ENCODE measurements at places on chromosomes 6 and 20.

DNA sequence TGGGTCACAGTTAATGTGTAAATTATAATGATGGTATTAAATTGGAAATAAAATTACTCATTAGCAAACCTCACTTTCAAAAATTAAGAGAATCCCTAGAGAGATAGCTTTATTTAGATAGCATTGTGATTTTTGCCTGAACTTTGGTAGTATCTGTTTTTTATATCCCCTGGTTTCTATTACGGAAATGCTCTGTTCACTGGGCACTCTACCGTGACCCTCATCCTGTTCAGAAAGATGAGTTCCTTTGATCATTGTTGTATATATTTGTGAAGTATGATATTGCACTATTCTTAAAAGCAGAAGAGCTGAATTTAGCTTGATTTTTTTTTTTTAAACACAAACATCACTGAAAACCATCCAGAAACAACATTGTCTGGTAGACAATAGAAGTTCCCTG is 1143.8 kb upstream of the MAP3K7 start:
- no peak overlapping the region for H3K4me3 ChIP-seq
- DNase-seq, result no peak
- no peaks in the 10 kb centered on the region for H3K36me3 ChIP-seq
- no peak overlapping the region for H3K27ac ChIP-seq

- no peaks in the 10 kb centered on the region for H3K4me1 ChIP-seq
- no peak for DNase-seq
- no peaks in the 10 kb centered on the region for H3K36me3 ChIP-seq
- H3K4me3 ChIP-seq, result no peak overlapping the region
- no peaks in the 10 kb centered on the region for H3K27me3 ChIP-seq
These were observed 368.2 kb upstream of the SULF2 start for GRCh38 chr20:48153523-48153922.

DNA sequence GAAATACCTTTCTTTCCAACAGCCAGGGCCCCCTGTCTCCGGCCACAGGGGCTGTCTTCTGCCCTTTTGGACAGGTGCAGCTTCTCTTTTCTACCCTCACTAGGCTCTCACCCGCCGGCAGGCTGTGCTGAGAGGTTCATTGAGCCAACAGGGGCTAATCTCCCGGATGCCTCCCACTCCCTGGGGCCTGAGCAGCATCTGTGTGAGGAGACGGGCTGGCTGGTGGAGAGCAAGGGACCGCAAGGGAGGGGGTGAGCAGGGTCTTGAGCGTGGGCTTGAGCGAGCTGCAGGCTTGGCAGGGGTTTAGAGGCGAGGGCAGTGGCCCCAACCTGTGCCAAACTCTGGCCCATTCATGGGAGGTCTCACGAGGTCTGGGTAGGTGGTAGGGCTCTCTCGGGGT is 56.5 kb upstream of the CST7 start:
- no peak overlapping the region for H3K27ac ChIP-seq
- H3K4me1 ChIP-seq, result no peaks in the 10 kb centered on the region
- H3K27me3 ChIP-seq, result no peaks in the 10 kb centered on the region
- no peak overlapping the region for H3K4me3 ChIP-seq

GRCh38 chr6:33017694-33018353 is 8.4 kb upstream of the HLA-DOA start:
- no peak overlapping the region for H3K4me3 ChIP-seq
- no peaks in the 10 kb centered on the region for H3K27me3 ChIP-seq
- peak overlapping the region; percentile 90 for H3K27ac ChIP-seq
- H3K36me3 ChIP-seq, result no peaks in the 10 kb centered on the region
- DNase-seq, result no peak

GRCh38 chr6:131754715-131755567 is 44.1 kb upstream of the CTAGE9 start:
- no peaks in the 10 kb centered on the region for H3K36me3 ChIP-seq
- no peak overlapping the region for H3K27ac ChIP-seq
- DNase-seq, result no peak
- H3K4me1 ChIP-seq, result no peaks in the 10 kb centered on the region

DNA sequence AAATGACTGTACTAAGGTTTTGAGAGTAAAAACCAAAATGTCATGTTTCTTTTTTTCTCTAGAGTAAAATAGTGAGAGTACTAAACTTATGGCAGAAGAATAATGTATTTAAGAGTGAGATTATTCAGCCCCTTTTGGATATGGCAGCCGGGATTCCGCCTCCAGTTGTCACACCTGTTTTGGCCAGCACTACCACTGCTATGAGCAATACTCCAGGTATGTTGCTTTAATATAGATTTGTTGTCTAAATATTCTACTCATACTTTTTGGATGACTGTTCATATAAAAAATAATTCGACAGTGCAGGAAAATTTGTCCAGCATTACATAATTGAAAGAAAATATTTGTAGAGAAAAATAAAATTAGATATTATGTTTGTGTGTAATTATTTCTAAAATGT is 59.5 kb downstream of the SCAF8 start:
- no peak overlapping the region for H3K27ac ChIP-seq
- H3K4me3 ChIP-seq, result no peak overlapping the region
- peaks cover 6% of the 10 kb centered on the region for H3K36me3 ChIP-seq
- no peaks in the 10 kb centered on the region for H3K27me3 ChIP-seq
- H3K4me1 ChIP-seq, result no peaks in the 10 kb centered on the region

DNA sequence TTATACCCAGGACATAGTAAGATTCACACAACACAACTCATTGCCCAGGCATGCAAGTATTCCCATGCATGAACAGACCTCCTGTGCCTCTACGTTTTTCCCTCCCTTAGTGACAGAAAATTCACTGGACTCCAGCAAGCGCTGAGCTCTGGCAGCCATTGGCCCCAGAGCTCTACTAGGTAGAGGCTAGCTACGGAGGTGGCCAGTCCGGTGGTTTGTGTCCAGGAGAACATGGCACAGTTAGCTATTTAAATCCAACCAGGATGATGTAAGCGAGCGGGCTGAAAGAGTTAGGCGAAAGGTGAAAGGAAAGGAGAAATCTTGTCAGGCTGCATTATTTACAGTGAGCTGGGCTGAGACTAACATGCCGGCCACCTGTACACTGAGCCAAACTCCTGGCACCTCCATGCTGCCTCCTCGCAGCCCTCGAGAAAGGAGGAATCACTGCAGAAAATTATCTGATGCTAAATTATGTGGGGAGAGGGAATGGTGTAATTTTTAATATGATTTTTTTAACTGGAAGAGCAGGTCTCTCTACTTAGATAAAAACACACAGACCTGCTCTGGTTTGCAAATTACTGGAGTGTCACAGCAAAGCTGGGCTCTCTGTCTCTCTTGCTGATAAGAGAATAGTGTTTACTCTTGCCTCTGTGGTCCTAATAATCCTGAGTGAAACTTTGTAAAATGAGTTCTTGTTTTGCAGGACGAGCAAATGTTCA is 50.1 kb upstream of the ARMC2 start:
- H3K4me1 ChIP-seq, result peaks cover 11% of the 10 kb centered on the region
- no peak overlapping the region for H3K4me3 ChIP-seq
- H3K27ac ChIP-seq, result no peak overlapping the region
- no peaks in the 10 kb centered on the region for H3K27me3 ChIP-seq

DNA sequence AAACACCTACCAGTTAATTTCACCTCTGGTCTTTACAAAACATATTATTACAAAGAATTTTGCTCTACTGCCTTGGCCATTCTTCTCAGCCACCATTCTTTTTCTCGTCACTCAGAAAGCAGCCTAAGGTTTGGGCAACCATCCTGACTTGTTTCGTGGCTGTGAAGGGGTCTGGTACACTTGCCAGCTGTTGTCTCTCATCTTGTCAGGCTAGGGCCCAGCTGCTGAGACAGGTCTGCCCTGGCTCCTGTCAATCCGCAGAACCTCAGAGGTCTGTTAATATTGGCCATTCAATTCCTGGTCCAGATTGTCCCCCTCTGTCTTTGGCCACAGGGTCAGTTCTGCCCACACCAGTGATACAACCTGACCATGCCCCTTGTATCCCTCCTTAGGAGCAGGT is 197.7 kb downstream of the UBE3D start:
- no peak overlapping the region for H3K4me3 ChIP-seq
- no peaks in the 10 kb centered on the region for H3K27me3 ChIP-seq
- H3K4me1 ChIP-seq, result no peaks in the 10 kb centered on the region

DNA sequence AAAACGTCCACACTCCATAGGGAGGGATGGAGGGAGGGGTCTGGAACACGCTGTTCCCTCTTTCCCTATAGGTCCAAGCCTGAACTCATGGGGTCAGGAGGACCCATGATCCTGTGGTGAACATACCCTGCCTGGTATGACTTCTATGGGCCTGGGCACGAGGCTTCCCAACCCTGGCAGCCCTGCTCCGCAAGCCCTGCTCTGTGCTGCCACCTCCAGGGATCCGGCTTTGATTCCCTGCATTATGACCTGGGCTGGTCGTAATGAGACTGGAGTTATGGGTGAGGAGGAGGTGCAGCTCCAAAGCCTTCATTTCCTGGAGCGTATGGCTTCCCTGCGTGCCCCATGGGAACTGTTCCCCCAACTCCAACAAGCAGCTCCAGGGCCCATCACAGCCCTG is 54.9 kb downstream of the CDH22 start:
- no peak for DNase-seq
- H3K4me1 ChIP-seq, result peaks cover 3% of the 10 kb centered on the region
- no peaks in the 10 kb centered on the region for H3K36me3 ChIP-seq
- H3K27ac ChIP-seq, result no peak overlapping the region
- no peak overlapping the region for H3K4me3 ChIP-seq

GRCh38 chr6:79570129-79571029 is 33.1 kb upstream of the LCA5 start:
- peak overlapping the region; percentile 36 for H3K4me3 ChIP-seq
- no peaks in the 10 kb centered on the region for H3K36me3 ChIP-seq
- H3K27me3 ChIP-seq, result no peaks in the 10 kb centered on the region
- H3K27ac ChIP-seq, result peak overlapping the region; percentile 27

- H3K36me3 ChIP-seq, result no peaks in the 10 kb centered on the region
- H3K27ac ChIP-seq, result peak overlapping the region; percentile 73
- DNase-seq, result no peak
- H3K4me3 ChIP-seq, result no peak overlapping the region
- H3K27me3 ChIP-seq, result no peaks in the 10 kb centered on the region
These were observed 111.2 kb upstream of the CARMIL1 start for GRCh38 chr6:25167961-25168360.

DNA sequence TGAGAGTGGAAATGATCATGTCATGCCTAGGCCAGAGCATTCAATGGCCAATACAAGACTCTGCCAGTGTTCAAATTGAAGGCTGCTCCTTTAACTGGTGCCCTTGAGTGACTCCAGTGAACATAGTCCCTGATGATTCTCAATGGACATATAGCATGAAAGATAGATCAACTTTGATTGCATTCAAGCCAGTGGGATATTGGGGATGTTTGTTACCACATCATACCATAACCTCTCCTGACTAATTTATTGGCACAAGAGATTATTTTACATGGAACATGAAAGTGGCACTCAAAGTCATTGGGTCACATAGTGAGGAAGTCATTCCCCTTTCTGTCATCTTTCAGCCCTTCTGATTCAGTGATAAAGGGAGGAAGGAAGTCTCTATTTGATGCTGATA is 139.0 kb downstream of the EYA2 start:
- H3K27me3 ChIP-seq, result no peaks in the 10 kb centered on the region
- H3K4me1 ChIP-seq, result no peaks in the 10 kb centered on the region
- H3K4me3 ChIP-seq, result no peak overlapping the region
- DNase-seq, result no peak
- no peak overlapping the region for H3K27ac ChIP-seq

DNA sequence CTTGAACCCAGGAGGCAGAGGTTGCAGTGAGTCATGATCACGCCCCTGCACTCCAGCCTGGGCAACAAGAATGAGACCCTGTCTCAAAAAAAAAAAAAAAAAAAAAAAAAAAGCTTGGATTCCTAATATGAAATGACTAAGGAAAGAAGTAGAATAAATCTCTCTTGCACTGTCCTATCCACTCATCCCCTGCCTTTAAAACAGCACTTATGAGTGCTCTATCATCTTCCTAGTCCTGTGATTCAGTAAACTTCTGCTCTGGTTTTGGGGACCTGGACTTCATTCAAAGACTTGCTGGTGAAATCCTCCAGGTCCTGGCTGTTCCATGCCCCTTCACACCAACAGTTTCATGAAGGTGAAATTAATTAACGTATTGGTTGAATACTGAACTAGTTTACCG is 29.6 kb downstream of the TNFAIP3 start:
- DNase-seq, result no peak
- no peaks in the 10 kb centered on the region for H3K27me3 ChIP-seq
- H3K36me3 ChIP-seq, result no peaks in the 10 kb centered on the region

DNA sequence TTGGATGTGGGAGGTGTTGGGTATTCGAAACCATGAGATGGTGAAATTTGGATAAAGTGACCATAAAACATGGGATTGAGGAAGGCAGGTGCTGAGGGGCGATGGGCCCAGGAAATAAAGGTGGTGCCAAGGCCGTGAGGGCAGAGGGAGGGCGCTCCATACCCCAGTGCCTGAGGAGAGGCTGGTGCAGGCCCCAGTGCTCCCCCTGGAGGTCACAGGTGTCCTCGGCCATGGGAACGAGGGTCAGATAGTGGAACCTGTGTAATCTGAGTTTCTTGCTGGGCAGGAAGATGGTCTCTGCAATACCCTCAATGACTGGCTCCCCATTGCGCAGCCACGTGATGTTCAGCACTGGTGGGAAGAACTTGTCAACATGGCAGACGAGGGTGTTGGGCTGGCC is 16.2 kb downstream of the HLA-DPB1 start:
- peaks cover 10% of the 10 kb centered on the region for H3K36me3 ChIP-seq
- peak; percentile 55 for DNase-seq
- H3K4me3 ChIP-seq, result no peak overlapping the region

- no peak overlapping the region for H3K27ac ChIP-seq
- no peak for DNase-seq
- H3K4me3 ChIP-seq, result no peak overlapping the region
- no peaks in the 10 kb centered on the region for H3K36me3 ChIP-seq
These were observed 83.5 kb downstream of the LYRM2 start for GRCh38 chr6:89555031-89555430.

GRCh38 chr20:51416532-51417249 is 125.8 kb downstream of the NFATC2 start:
- H3K4me1 ChIP-seq, result peaks cover 20% of the 10 kb centered on the region
- peak overlapping the region; percentile 30 for H3K27ac ChIP-seq
- no peaks in the 10 kb centered on the region for H3K36me3 ChIP-seq
- no peak overlapping the region for H3K4me3 ChIP-seq

DNA sequence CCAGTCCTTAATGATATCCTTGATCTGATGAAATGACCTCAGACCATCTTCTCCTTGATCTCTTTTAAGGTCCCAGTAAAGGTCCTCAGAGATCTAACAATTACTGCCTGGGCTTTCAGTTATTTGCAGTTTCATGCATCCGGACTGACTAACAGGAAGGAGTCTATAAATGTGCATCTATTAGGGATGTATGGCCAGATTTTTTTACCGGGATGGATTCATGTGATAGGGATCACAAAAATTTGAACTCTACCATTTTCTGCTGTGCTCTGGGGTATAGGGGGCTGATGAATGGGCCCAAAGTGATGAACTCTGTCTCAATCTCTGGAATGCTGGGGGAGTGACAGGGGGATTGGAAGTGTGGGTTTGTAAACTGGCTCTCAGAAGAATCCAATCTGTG is 36.2 kb upstream of the SCUBE3 start:
- no peak overlapping the region for H3K27ac ChIP-seq
- peaks cover 16% of the 10 kb centered on the region for H3K4me1 ChIP-seq
- no peak for DNase-seq
- no peak overlapping the region for H3K4me3 ChIP-seq
- H3K36me3 ChIP-seq, result no peaks in the 10 kb centered on the region

GRCh38 chr6:156688620-156688971 is 88.6 kb upstream of the ARID1B start:
- H3K36me3 ChIP-seq, result no peaks in the 10 kb centered on the region
- no peaks in the 10 kb centered on the region for H3K4me1 ChIP-seq
- DNase-seq, result no peak
- no peak overlapping the region for H3K4me3 ChIP-seq

Measured in upper lobe of left lung (tissue), 6 donors.